Stimulated activated CD8-positive, alpha-beta memory T cell treated with anti-CD3 and anti-CD28 coated beads, Interleukin-15, amount 100 ng/mL, for 24 hours (primary cell): ENCODE measurements at places on chromosomes 2 and 18.

GRCh38 chr2:178485356-178485755, 5.1 kb downstream of the PLEKHA3 start:
- DNase-seq: no peak

DNA sequence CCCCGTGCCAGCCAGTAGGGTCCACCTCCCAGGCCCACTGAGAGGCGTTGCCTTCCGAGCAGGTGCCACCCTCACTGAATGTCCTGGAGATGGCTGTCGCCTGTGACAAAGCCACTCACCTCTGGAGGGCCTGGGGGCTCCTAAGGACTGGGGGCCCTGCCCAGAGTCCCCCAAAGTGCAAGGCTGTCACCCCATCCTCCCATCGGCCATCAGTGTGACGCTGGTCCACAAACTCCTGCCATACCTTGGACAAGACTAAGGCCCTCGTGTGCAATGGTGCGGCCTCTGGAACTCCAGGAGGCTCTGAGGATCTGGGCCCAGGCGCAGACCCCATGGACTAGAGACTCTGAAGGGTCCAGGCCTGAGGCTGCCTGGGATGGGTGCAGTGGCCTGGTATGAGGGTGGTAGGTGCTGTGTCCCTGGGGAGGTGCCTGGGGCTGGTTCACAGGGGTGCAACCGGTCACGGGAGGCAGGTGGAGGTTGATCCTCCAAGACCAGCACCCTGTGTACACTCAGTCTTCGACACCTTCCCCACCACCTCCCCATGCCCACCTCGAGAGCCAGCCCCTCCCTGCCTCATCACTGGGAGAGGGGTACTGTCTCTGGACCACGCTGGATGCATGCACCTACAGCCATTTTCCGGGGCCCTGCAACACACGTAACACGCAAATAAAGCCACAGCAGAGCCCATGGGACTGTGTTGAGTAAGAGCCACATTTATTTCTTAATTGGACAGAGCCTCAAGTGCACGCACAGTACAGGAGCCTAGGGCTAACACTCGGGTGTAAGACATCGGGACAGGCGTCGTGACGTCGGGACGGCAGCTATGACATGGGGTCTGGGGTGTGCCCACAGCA, 21.6 kb downstream of the AQP12A start:
- DNase-seq: no peak

DNA sequence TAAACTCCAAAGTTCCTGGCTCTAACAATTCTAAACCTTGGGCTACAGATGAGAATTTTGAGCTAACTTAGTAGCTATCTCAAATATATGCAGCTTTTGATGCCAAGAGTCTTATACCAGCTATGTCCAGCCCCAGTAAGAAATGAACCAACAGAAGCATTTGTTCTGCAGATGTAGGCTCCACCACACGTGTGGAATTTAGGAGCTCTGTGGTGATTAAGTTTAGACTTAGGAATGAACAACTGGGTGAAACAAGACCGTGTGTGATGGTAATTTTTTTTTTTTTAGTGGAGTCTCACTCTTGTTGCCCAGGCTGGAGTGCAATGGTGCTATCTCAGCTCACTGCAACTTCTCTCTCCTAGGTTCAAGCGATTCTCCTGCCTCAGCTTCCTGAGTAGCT, 179.7 kb downstream of the ANKRD30B start:
- DNase-seq: no peak

- DNase-seq: no peak
Observed at GRCh38 chr2:140234116-140234515, 1453.9 kb upstream of the NXPH2 start.

DNA sequence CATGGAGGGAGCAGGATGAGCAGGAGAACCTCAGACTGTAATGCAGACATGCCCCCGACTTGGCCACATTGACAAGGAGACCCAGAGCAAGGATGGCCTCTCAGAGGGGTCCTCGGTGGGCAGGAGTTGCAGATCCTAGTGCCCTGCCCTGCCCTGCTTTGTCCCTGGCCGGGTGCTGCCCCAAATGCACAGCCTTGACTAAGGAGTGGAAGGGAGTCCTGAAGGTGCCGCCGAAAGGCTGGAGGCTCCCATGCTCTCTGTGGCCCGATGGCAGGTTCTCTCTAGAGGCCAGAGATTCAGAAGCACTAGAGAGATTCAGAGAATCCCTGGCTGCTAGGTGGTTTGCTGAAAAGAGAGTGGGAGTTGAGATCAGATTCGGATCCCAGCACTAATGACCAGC, 64.4 kb downstream of the MARCO start:
- DNase-seq: no peak

GRCh38 chr2:27145682-27146081, 3.1 kb upstream of the TCF23 start:
- DNase-seq: no peak

- DNase-seq: no peak
Observed at GRCh38 chr18:63970809-63971205, 926 bp downstream of the SERPINB8 start.

- no peak for DNase-seq
Observed at GRCh38 chr2:160695402-160696086, 201.9 kb upstream of the RBMS1 start.

- no peak for DNase-seq
Observed at GRCh38 chr2:214514704-214515103, 103.8 kb downstream of the VWC2L start.

GRCh38 chr2:120536141-120536540, 190.2 kb downstream of the INHBB start:
- no peak for DNase-seq

DNA sequence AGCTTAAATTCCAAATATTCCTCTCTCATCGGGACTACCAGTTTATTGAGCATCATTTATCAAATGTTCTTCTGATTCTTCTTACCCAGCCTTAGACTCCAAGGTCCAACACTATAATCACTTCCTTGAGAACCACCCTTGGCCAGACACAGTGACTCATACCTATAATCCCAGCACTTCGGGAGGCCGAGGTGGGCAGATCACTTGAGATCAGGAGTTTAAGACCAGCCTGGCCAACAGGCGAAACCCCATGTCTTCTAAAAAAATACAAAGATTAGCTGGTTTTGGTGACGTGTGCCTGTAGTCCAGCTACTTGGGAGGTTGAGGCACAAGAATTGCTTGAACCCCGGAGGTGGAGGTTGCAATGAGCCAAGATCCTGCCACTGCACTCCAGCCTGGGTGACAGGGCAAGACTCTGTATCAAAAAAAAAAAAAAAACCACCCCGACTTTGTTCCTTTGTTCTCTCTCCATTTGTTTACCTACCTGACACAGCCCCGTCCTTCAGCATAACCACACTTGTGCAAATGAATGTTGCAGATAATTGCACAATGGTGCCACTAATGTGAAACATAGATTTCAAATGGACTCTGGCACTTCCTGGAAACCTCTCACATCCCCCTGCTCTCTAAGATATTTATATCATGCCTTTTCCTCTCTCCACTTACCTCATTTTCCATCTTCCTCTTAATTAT, 38.9 kb upstream of the LPIN2 start:
- no peak for DNase-seq

DNA sequence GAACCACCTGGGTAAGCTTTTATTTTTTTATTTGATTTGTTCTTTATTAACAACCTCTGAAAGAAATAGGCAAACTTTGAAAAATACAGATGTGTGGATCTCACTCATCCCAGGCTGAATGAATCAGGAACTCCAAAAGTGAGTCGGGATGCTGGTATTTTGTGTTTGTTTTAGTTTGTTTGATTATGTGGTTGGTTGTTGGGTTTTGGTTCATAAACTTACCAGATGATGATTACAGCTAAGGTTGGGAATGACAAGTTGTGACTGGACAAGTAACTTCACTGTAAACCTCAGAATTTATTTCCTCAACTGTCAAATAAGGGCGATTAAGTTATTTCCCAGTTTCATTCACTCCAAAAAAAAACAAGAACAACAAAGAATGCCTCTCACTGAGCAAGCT, 80.5 kb upstream of the KIF5C start:
- DNase-seq: no peak

DNA sequence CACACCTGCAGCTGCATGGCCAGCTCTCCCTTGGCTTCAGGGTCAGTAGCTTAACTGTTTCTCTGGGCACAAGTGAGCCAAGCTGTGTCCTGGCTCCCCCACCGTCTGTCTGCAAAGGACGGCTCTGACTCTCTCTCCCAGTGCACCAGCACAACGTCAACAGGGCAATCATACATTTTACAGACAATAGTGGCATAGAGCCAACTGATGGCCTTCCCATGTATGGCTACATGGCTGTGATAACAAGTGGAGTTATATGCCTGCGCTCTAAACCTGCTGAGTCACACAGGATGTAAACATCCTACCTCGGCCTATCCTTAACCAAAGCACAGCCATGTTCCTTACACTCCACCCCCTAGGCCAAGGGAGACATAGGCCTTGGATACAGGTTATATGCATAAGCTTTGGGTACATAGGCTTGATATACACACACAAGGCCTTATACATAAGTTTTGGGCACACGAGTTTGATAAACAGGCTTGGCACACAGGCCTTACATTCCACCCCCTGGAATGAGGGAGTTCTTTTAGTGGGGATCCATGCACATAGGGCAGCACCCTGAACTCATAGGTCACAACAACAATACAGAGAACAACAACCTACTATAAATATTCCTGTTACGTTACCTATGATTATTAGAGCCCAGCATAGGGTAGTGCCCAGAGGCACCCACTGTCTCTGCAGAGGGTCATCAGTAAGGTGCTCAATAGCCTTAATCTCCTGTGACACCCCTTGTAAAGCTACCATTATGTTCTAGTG, 17.7 kb downstream of the PHOSPHO2 start:
- DNase-seq: no peak

DNA sequence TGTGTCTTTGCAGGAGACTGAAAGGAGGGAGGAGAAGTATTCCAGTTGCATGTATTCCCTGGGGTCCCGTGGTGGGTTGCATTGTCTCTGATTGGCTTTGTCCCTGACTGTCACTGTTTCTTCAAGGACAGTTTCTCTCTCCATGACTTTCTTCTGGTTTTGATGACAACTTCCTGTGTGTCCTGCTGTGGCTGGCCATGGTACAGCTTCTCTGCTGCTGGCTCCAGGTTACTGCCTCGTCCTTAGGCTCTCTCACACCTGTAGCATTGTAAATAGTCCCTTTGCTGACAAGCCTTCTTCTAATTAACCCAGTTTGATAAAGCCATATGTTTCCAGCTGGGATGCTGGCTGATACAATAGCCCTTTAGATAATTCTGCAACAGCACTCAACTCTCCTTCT, 129.0 kb downstream of the LPIN1 start:
- DNase-seq: no peak

DNA sequence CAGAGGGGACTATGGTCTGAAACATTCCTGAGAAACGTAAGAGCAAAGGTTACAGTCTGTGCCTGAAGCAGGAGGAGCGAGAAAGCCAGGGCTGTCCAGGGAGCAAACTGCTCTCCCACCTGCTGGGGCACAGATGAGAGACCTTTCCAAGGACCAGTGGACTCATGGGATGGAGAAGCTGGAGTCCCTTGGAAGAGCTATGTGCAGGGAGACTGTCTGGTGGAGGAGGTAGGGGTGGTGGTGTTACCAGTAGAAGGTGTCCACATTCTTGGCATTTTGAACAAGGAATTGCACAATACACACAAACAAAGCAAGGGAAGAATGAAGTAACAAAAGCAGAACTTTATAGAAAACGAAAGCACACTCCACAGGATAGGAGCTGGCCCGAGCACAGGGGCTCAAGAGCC, 97.9 kb upstream of the CYRIA start:
- no peak for DNase-seq

- no peak for DNase-seq
Observed at GRCh38 chr2:149953627-149954026, 366.1 kb upstream of the MMADHC start.

DNA sequence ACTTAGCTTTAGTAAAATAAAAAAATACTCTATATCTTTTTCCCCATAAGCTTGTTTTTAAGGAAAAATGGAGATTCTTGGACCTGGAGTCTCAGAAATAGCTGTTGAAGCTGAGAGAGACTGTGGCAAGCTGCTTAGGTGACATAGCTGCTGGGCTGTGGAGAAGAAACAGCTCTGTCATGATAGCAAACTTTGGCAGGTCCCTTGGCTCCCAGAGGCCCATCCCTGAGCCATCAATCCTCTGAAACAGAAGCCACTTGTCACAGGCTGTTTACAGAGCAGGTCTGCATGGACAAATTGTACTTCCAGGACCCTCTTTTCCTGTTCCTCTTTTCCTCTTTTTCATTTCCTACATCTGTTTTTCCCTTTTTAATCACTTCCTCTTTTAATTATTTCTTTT, 1370.1 kb upstream of the CRIM1 start:
- no peak for DNase-seq

GRCh38 chr2:21424375-21424774, 300.6 kb downstream of the TDRD15 start:
- no peak for DNase-seq

DNA sequence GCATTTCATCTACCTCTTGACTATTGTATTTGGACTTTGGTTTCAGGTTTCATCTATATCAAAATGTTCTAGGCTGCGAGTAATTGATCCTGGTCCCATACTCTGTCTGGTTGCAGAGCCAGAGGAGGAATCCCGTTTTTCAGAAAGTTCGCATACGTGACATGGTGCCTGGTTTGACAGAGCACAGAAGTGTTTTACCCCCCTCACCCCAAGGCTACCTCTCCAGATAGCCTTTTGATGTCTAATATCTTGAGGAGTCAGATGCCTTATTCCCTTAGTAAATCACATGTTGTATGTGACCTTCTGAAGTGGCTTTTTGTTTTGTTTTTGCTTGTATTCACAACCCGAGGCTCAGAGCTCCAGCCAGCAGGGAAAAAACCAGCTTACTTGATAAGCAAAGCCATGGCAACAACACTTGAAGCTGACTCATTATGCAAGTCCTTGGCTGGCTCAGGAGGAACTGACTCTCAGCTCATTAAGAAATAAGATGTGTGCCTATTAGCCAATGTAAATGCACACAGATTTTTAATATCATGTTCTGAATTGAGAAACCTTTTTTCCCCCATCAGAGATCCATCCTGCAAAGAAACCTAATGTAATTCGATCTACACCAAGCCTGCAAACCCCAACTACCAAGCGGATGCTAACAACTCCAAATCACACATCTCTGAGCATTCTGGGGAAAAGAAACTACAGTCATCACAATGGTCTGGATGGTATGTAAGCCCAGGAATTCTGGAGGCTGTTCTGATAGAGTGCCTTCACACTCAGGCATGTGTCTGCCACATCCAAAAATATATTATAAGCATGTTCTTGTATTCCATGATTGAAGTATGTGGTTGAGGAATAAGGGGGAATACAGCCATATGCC, 41.4 kb downstream of the OXER1 start:
- DNase-seq: no peak

- DNase-seq: no peak
Observed at GRCh38 chr2:152622219-152622618, 95.0 kb downstream of the PRPF40A start.

GRCh38 chr2:83970217-83970929, 488.7 kb downstream of the SUCLG1 start:
- no peak for DNase-seq

DNA sequence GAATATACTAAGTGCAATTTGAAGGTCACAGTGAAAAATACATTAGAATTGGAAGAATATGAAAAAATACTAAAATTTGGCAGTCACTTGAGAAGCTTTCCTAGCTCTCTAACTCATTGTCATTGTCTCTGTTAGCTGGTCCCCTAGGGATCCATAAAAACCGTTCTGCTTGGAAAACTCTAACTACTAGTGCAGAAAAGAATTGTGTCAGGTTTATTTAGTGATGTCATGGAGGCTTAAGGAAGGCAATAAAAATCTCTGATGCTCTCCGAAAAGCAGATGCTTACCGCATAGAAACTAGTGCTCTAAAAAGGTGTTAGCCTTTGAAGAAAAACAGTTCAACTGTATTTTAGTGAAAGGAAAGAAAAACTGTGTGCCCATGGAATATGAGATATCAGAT, 150.1 kb upstream of the DLGAP1 start:
- no peak for DNase-seq

GRCh38 chr2:223928113-223929006, 16.8 kb downstream of the WDFY1 start:
- DNase-seq: no peak
